ENCODE measurements at places on chromosomes 1 and 21.

DNA sequence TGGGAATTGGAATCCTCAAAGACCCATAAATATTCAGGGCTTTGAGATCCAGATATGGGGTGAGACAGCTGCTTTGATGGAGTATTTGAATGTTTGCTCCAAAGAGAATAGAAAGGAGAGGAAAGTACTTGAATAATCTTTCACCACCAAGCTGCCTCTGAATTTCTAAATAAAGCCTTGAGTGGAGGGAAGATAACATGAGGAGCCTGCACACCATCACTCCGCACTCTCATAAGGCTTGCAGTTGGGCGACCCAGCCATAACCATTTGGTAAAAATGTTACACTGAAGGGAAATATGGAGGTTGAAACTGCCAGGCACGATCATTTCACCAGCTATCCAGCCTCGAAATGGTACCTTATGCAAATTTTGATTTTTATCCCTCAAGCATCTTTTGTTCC lies 38.4 kb downstream of the VCAM1 start:
- DNase-seq = no peak

DNA sequence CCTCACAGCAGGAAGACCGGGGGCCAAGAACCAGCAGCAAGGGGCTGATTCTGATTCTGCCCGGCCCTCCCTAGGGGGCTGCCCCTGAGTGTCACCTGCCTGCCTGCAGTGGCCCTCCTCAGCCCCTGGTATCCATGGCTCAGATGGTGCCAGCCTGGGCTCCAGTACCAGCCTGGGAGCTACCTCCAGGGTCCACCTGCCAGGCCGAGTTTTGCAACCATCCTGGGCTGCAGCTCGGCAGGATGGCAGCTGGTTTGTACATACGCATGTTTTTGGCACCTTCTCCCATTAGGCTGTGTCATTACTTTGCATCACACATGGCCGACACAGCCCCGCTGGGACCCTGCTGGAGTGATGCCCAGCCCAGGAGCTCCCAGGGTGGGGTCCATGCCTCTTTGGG lies 93.3 kb upstream of the WNT4 start:
- no peak for DNase-seq

DNA sequence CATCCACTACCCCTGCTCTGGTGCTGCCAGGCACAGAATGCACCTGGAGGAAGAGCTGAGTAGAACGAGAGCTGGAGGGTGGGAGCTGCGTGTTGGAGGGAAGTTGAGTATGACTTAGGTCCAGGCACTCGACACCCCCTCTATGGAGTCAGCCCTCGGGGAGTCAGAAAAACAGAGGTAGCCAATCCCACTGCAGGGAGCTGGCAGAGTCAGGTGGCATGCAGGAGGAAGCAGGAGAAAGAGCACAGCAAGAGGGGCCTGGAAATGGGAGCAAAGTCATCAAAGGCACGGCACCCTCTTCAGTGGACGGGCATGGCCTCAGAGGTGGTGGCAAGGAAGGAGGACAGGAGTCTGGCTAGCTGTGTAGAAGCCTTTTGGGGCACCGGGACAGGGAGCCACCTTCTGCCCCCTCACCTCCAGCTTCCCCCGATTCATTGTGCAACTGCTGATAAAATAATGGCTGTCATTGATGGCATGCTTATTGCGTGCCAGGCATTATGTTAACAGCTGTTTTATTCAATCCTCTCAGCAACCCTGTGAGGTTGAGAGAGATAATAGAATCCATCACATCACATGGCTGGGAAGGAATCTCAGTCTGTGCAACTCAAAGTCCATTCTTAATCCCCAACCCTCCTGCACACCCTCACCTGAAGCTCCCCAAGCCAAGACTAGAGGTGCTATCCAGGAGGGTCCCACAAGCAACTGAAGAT lies 42.0 kb downstream of the C1orf198 start:
- DNase-seq = no peak

DNA sequence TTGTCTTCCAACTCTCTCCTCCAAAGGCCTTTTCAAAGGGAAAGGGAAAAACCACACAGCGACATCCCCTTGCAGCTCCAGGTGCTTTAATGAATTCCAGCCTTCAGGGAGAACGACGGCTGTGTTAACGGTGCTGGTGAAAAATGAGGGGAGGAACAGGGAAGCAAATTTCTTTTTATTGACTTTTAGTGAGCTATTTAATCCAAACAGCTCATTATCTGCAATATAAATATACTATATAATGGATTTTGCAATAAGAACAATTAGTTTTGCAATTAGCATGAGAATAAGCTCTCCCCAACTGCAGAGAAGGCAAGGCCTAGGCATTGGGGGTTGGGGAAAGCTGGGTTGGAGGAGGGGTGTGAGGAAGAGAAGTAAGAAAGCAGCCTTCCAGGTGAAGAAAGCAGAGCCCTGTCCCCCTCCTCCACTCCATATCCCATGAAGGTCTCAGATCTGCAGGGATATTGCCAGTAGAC lies 159.0 kb upstream of the ZC3H12A start:
- DNase-seq = no peak

GRCh38 chr1:36351227-36351977 lies 28.0 kb upstream of the EVA1B start:
- DNase-seq = no peak

DNA sequence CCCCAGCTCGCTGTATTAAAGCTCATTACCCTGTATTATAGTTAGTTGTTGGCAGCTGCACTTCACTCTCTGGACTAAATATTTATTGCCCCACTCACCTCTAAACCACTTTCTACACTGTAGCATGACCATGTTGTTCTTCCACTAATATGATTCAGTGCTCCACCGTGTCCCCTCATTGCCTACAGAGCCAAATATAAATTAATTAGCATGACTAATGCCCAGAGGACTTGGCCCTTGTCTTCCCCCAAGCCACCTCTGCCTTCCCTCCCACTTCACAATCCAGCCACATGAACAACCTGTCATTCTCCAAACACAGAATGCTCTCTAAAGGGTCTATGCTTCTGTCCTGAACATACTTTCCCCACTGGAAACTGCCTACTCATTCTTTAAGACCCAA lies 276.5 kb downstream of the PLPP3 start:
- DNase-seq = no peak

DNA sequence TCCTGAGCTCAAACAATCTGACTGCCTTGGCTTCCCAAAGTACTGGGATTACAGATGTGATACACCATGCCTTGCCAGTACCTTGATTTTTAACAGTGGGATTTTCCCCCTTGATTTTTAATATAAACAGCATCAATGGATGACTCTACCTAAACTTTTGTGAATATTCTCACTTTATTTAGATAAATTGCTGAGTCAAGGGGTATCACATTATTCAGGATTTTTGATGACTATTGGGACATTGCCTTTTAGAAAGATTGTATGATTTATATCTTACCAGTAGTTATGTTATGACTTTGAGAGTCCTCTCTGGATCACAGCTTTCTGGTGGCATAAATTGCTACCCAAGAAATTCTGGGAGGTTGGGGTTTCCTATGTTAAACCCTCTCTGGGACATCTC lies 112.5 kb upstream of the SPAG17 start:
- DNase-seq = no peak

DNA sequence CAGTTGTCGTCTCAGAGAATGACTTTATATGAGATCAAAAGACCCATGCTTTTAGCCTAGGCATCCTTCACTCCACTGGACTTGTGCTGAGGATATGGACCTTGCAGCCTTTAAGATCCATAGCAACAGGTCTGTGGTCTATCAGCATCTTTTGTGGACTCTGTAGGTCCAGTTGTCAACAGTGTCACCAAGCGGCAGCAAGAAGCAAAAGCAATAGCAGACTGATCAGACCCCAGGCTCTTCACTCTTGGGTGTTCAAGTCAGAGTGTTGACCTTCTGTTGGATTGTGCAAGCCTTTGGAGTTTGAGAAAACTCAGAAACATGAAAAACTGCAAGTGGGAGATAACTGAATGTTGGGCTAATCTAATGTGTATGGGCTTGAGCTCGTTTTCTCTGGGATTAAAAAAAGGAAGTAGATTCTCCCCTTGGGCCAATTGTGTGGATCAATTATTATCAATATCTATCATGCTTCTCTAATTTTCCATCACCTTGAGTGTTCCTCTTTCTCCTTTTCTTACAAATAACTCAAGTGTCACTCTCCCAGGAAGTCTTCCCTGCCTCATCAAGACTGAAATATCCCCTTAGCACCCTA lies 144.2 kb downstream of the LYPLAL1 start:
- DNase-seq = no peak

DNA sequence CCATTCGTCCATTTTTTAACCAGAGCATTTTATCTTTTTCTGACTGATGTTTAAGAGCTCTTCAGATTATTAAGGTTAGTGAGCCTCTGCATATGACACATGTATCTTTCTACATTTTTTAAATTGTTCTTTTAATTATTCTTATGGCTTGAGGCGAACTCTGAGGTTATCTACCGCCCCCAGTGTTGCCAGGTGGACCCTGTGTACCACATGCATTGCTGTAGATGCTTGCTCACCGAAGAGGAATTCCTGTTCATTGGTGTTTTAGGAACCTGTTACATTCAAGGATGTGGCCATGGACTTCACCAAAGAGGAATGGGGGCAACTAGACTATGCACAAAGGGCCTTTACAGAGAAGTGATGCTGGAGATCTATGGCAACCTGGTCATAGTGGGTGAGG lies 31.8 kb downstream of the ZNF684 start:
- DNase-seq = no peak

- no peak for DNase-seq
Observed at GRCh38 chr21:31352836-31353235, 8.8 kb upstream of the TIAM1 start.

DNA sequence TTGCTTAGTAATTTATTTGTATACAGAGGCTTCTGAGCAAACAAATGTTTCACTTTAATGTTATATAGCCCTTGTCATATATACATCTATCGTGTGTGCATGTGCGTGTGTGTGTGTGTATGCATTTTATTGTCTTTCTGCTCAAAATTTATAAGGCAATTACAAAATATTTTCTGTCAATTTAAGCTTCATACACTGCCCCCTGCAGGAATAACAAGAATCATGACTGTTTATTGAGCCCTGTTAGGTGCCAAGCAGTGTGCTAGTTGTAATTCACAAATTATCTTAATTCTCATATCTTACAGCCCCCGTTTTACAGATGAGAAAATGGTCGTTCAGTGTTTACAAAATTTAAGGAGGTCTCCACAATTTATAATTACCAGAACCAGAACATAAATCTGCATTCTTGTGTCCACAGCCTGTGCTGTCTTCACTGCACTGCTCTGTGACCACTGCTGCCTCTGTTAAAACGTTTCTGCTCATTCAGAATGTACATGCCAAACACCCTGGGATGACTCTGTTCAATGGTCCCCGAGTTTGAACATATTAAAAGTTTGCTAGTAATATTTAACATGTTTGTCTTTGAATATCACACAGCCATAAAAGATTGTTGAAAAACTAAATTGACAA lies 181.3 kb downstream of the ATP6V1G3 start:
- no peak for DNase-seq

DNA sequence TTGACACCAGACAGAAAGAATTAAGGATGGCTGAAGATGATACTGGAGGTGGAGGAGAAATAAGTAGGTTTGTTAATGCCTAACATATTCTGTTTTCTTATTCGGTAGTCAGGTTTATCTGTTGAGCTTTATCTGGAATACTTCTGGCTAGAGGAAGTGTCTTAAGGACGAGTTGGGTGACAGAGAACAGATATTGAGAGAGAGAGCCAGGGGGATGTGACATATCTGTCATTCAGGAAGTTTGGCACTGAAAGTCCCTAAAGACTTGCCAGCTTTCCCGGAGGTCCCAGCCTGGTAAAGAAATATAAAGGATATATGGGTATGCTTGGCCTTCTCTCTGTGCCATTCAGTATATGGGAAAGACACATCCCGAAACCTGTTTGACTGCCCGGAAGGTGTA lies 280.6 kb downstream of the ZP4 start:
- no peak for DNase-seq

GRCh38 chr1:78136680-78137079 lies 90.9 kb downstream of the GIPC2 start:
- no peak for DNase-seq

GRCh38 chr1:119046785-119047438 lies 58.8 kb upstream of the TBX15 start:
- no peak for DNase-seq

DNA sequence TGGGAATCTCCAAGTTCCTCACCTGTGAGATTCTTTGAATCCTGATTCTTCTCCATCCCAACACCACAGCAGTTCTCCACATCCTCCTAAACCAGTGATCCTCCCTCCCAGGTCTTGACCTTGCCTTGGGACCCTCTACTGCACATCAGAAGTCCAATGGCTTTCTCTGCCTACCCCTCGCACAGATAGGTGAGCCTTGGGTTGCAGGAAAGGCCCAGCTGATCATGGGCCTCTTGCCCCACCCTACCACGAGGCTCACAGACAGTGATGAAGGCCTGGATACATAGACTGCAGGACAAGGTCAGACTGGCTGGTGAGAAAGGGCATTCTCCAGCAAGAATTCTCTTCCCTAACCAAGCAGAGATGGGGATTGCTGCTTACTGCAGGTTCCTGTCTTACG lies 825 bp downstream of the FABP3 start:
- no peak for DNase-seq

- DNase-seq = no peak
Observed at GRCh38 chr1:27285274-27285660, 36.7 kb upstream of the TMEM222 start.

DNA sequence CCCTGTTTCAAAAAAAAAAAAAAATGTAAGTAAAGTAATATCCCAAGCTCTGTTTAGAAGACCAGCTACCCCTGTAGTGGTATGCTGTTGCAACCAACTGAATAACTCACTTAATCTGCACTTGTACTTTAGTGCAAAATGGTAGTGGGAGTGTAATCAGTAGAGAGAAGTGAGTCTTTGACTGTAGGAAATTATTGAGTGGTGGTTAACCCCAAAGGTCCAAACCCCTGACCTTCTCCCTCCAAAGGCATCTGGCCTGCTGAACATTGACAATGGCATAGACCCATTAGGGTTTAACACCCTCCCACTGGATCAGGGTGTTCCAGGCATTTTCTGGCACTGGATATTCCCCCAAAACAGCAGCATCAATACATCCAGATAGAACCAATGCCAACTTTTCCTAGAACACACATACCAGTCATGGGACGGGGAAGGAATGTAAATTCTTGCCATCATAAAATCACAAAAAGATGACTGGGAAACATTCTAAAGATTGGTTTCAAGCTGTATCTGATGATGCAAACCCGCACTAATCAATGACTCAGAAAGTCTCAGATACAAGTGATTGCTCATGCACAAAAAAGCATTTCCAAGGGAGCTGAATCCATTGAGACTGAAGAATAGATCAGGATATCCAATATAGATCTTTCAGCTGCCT lies 110.3 kb downstream of the MRPL39 start:
- DNase-seq = no peak

All from T-helper 1 cell (primary cell).